ENCODE measurements at places on chromosomes 1 and 21. TPM values are rescaled to one million over a fixed set of nuclear protein-coding genes. Genes with fewer than 3 reads are reported as not detected.

Gene DCDC2B
- total RNA-seq: not detected

Gene LRRC42
- 19.3 TPM for total RNA-seq

Gene TAS1R1
- 2.7 TPM for total RNA-seq

Gene SLFNL1
- total RNA-seq: 0.58 TPM

Gene PPFIA4
- 22.4 TPM for total RNA-seq

DNA sequence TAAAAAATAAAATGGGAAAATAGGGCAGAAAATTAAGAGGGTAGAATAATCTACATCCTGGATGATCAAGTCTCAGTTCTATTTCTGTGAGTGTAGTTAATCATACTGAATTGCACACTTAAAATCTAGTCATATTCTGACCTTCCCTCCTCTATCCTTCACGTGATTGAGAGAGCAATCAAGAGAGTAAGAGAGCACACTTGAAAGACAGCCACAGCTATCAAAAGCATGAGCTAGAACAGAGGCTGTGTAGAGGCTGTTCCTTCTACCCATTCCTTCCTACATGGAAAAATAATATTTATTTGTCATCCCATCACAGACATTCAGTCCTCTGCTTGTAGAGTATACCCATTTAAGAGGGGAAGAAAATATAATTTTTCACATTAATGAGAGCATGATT, 52.4 kb downstream of the PHC2 start:
- DNase-seq: no peak

DNA sequence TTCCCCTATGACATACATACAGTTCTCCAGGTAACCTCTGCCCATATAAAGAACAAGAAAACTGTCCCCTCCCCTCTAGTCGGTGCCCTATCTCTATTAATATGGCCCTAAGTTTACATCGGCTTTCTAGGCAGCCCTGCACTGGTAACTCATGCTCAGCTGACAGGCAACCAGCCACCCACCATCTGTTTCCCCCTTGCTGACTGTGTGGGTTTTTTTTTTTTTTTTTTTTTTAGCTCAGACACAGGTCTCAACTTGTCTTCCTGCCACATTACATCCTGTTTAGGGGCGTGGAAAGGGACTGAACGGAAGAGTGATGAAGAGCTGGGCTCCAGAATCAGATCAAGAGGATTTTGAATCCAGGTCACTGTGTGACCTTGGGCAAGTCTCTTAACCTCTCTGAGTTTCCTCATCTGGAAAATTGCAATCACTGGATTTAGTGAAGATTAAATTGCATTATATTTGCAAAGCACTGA, 14.0 kb downstream of the LAPTM5 start:
- no peaks in the 10 kb centered on the region for H3K36me3 ChIP-seq
- H3K27ac ChIP-seq: no peak overlapping the region
- H3K4me1 ChIP-seq: peaks cover 12% of the 10 kb centered on the region
- no peak overlapping the region for H3K4me3 ChIP-seq
- peak; percentile 53 for DNase-seq

DNA sequence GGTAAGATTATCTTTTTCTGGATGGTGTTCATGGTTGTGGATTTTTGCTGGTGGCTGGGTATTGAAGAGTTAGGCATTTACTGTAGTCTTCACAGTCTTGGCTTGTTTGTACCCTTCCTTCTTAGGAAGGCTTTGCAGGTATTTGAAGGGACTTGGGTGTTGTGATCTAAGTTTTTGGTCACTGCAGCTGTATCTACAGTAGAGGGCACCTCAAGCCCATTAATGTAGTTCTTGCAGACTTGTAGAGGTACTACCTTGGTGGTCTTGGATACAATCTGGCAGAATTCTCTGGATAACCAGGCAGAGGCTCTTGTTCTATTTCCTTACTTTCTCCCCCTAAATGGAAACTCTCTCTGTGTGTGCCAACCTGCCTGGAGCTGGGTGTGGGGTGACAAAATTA, 155.8 kb upstream of the BRINP3 start:
- H3K4me1 ChIP-seq: no peaks in the 10 kb centered on the region
- peak; percentile 0 for DNase-seq
- no peak overlapping the region for H3K27ac ChIP-seq
- H3K4me3 ChIP-seq: no peak overlapping the region
- H3K36me3 ChIP-seq: no peaks in the 10 kb centered on the region
- no peaks in the 10 kb centered on the region for H3K27me3 ChIP-seq

GRCh38 chr21:20970691-20971090, 27.5 kb upstream of the NCAM2 start:
- DNase-seq: peak; percentile 57
- no peaks in the 10 kb centered on the region for H3K36me3 ChIP-seq
- H3K4me1 ChIP-seq: no peaks in the 10 kb centered on the region

DNA sequence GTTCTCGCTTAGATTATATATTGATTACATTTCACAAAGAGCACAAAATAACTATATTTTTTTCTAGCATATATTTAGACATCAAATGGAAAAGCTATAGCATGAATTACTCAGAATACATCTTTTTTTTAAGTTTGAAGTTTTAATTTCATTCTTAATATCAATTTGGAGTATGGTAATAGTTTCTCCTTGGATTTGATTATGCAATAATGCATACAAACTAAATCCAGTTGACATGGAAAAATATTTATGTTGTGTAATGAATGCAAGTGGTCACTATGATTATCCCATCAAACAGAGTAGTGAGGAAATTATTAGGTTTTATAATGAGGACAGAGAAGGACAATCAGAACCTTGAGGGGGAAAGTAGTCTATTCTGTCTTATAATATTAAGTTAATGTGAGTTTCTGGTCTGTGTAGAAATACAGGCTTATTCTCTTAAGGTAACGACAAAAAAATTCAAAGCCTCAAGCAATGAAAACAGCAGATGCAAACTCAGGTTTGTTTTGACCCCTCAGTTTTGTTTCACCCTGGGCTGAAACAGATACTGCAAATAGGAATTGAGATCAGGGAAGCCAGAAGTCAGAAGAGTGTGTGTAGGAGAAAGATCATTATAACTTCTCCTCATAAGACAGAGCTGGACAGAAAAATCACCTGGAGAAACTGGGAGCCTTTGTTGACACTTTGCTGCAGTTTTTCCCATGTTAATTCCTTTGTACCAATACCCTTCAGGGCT, 23.7 kb downstream of the LRRC8B start:
- no peak overlapping the region for H3K4me3 ChIP-seq
- H3K27ac ChIP-seq: no peak overlapping the region
- DNase-seq: no peak
- H3K4me1 ChIP-seq: peaks cover 2% of the 10 kb centered on the region
- no peaks in the 10 kb centered on the region for H3K36me3 ChIP-seq

GRCh38 chr1:228791791-228792190, 56.5 kb downstream of the RHOU start:
- H3K36me3 ChIP-seq: no peaks in the 10 kb centered on the region
- H3K4me1 ChIP-seq: peaks cover 10% of the 10 kb centered on the region
- H3K27ac ChIP-seq: no peak overlapping the region

DNA sequence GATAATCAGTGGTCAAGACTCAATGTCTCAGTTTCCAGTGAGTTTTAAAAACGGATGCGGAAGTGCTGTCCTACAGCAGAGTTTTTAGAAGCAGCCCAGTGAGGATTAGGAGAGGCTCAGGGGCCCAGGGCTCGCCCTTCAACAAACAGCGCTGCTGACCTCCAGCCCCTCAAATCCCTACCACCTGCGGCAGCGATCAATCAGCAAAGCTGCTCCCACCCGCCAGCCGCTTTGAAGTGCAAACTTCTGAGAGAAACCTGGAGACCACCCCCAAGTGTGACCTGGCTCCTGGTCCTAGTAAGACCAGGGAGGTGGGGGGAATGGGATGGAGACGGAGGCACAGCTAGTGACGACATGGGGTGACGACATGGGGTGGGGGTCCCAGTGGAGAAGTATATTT, 14.4 kb downstream of the ZBTB17 start:
- no peak for DNase-seq
- no peak overlapping the region for H3K4me3 ChIP-seq
- no peaks in the 10 kb centered on the region for H3K27me3 ChIP-seq
- H3K4me1 ChIP-seq: peaks cover 21% of the 10 kb centered on the region
- no peak overlapping the region for H3K27ac ChIP-seq
- peaks cover 13% of the 10 kb centered on the region for H3K36me3 ChIP-seq
